Stimulated activated CD8-positive, alpha-beta memory T cell treated with anti-CD3 and anti-CD28 coated beads, Interleukin-15, amount 100 ng/mL, for 1 hour (primary cell): ENCODE measurements at places on chromosomes 7 and 10.

- DNase-seq = no peak
Observed at GRCh38 chr7:93973134-93973533, 31.0 kb downstream of the BET1 start.

GRCh38 chr7:101951757-101952156 is 134.3 kb downstream of the CUX1 start:
- DNase-seq = no peak

DNA sequence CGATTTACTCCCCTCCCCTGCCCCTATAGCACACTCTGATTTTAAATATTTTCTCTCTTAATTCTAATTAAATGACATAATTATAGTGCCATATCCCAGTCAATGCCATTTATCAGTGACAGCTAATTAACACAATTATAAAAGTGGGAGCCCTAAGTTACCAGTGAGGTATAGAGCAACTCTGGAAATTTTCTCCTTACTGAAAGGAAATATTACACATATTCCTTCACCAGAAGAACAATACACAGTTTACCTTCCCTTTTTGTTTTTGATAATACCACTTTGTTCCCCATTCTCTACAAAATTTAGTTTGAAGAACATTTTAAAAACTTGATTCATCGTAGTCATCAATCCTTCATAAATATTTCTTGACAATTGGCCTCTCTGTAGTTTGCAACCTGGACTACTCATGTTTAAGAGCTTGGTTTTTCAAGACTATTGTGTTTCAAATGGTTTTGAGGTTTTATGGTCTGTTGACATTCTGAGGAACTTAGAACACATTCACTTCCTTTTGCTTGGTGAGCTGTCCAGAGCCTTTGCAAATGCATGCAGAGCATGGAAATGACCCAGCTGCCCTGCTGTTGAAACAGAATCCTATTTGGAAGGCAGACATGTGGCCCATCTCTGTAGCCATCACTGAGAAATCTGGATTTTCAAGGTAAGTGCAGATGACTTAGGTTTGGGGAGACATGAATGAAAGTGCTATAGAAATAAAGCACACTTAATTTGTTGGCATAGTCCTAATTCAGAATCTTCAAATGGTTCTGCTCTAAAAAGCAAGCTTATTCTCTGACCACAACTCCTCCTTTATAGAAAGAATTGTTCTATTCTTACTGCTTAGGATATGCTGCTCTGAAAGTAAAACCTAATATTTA is at the start of gene GPR141:
Gene GPR141 (plus strand): TSS at position 521 of the 875 bp plus-strand sequence. CDS start 56,628 bp downstream, outside the sequence.
- no peak for DNase-seq

DNA sequence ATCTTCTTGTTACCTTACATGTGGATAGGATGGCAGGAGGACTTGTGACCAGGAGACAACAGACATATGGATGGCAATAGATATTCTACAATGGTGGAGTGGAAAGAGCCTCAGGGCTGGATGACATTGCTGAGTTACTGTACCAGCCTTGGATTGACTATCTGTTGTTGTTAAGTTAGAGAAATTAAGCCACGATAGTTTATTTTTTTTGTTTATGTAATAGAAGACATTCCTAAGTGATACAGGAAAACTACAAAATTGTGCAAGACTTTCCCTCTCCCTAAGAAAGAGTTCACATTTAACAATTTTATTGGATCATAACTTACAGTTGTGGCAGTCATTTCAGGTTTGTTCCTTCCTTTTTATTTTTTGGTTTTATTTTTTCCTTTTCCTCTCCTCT is 230.7 kb upstream of the CACNA2D1 start:
- no peak for DNase-seq

GRCh38 chr10:21424459-21424861 is 101.0 kb downstream of the SKIDA1 start:
- DNase-seq = no peak

DNA sequence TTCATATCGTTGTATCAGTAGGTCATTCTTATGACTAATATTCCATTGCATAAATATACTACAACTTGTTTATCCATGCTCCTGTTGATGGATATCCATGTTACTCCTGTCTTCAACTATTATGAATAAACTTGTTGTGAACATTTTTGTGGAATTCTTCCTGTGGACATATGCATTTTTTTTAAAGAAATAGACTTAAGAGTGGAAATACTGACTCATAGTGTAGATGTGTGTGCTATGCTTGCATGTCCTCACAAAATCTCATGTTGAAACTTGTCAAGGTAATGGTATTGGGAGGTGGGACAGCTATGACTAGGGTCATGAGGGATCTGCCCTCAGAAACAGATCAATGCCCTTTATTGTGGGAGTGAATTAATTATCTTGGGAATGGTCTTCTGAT is 240.5 kb upstream of the PRSS58 start:
- no peak for DNase-seq

- no peak for DNase-seq
Observed at GRCh38 chr7:26993816-26994810, 101.7 kb downstream of the HOXA1 start.

- no peak for DNase-seq
Observed at GRCh38 chr7:42167631-42168236, 69.3 kb downstream of the GLI3 start.

DNA sequence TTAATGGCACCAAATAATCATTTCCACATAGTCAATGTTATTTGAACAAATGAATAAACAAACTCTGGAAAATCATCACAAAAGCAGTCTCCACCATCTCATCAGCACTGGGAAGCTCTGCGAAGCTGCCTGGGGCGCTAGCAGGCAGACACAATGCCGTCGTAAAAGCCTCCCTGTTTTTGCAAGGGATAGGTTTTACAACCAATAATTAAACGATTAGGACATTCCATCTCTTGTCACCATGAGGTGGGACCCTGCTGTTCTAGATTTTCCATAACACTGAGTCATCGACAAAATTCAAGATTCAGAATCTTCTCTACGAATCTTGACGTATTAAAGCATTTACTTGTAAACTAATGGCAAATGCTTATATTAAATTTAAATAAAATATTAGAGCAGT is 172.8 kb upstream of the AKR1E2 start:
- no peak for DNase-seq

- no peak for DNase-seq
Observed at GRCh38 chr10:50021646-50022045, 33.4 kb downstream of the AGAP6 start.
